ENCODE measurements at places on chromosomes 7 and 10. TPM values are rescaled to one million over a fixed set of nuclear protein-coding genes. Genes with fewer than 3 reads are reported as not detected.

DNA sequence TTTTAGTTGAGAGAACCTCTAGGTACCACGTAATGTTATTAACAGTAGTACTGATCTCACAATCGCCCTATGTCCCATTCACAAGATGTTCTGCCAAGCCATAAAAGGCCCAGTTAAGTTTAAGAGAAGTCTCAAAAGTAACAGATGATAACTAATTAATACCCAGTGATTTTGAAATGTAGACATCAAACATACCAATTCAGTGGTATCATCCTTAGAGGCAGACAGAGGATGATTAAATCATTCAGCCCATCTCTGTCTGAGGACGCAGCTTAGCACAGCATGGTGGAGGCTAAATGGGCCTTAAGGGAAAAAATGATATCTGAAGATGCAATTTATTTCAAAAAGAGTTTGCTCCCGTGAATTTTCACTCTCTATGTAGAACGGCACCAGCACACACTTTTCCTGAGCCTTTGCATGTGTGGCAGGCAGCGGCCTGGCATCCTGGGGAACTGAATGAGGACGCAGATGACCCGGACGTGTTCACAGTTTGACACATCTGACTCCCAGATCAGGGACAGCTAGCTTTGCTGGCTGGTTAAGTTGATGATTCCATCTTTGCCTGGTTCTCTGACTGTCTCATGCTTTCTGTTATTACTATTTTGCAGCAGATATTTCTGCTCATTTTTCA, 13.4 kb downstream of the EGFR start:
- DNase-seq: no peak

- DNase-seq: no peak
These were observed 6.3 kb downstream of the RAPGEF5 start for GRCh38 chr7:22350466-22351328.

GRCh38 chr7:772392-772791, 45.3 kb upstream of the PRKAR1B start:
- DNase-seq: no peak

- no peak for DNase-seq
These were observed 86.5 kb downstream of the UBE2H start for GRCh38 chr7:129866251-129866650.

GRCh38 chr10:35735412-35735811, 93.3 kb upstream of the FZD8 start:
- no peak for DNase-seq

DNA sequence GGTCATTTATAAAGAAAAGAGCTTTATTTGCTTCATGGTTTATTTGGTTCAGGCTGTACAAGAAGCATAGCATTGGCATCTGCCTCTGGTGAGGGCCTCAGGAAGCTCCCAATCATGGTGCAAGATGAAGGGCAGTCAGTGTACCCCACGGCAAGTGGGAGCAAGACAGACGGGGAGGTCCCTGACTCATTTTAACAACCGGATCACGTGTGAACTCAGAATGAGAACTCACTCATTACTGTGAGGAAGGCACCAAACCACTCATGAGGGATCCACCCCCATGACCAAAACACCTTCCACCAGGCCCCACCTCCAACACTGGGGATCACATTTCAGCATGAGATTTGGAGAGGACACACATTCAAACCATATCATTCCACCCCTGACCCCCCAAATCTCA, 15.7 kb upstream of the CRYGN start:
- DNase-seq: no peak

- DNase-seq: no peak
These were observed 13.1 kb upstream of the TRDMT1 start for GRCh38 chr10:17214526-17214925.

DNA sequence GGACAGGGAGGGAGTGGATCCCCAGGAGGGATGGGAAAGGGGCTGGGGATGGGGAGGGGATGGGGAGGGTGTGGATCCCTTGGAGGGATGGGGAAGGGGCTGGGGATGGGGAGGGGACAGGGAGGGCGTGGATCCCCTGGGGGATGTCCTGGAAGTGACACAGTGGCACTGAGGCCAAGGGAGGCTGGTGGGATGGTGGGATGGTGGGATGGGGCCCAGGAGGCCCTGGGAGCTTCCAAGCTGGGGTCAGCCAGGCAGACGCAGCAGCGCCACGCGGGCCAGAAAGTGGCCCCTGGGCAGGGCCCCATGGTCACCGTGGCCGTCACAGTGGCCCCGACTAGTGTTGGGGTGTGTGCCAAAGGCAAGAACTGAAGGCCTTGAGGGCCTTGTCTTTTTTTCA, 67.8 kb downstream of the INPP5A start:
- DNase-seq: no peak

GRCh38 chr10:127344346-127344745, 148.0 kb upstream of the INSYN2A start:
- DNase-seq: no peak

DNA sequence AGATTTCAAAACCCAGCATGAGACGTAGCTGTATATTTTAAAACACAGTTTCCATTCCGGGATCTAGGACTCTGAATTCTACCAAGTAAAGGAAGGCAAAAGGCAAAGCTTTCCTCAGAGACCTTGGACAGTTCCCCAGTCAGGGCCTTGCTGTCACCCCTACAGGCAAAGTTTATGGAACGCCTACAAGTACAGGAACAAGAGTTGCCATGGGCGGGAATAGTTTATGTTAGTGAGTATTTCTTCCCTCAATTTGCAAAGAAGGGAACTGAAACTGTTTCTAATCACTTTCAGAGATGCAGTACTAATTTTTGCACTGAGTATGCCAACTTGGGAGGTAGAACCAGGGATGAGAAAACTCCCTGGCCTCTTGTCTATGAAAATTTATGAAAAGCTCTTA, 68.2 kb upstream of the LRGUK start:
- no peak for DNase-seq

DNA sequence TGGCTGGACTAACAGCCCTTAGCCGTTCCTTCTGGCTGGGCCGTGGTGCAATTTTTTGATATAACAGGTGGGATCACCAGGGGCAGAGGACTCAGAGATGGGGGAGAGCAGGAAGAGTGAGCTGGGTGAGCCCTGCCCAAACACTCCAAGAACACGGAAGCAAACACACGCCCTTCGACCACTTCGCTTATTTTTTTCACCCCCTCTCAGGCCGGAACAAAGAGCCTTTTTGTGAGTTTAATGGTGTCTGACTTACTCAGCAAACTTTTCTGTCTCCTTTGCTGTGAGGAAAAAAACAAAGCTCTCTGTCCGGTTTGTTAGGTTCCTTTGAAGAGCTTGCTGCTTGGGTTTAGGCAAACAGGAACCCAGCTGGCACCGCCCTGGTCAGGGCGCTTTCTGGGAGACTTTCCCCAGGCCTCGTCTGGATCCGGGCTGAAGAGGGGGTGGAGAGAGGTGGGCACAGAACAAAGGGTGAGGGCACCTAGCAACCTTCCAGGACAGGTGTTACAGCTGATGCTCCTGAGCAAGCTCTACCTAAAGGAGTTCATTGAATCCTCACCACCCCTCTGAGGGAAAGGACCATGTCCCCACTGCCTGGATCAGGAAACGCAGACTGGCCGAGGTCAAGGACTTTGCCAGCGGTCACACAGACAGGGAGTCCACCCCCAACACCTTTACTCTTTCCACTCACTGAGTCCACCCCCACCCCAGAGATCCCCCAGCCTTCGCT, 23.3 kb downstream of the CALML3 start:
- peak; percentile 86 for DNase-seq

DNA sequence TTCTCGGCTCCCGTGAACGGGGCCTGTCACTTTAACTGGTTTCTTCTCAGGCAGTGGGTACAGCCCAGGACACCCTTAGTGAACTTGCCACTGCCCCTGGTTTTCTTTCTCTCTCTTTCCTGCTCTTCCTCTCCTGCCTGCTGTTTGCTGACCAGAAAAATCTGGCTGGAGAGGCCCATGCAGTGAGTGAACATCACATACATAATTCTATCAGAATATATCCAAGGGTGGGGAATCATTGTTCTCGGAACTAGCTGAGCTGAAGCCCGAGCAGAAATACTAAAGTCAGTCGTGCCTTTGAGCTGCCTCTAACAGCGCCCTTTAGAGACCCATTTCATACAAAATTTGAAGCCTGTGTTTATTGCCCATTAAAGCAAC, 501.5 kb upstream of the GALNT17 start:
- no peak for DNase-seq

- DNase-seq: peak; percentile 44
These were observed 10.7 kb upstream of the SLIT1 start for GRCh38 chr10:97196223-97197029.

- no peak for DNase-seq
These were observed 13.2 kb upstream of the AQP1 start for GRCh38 chr7:30898411-30898810.

DNA sequence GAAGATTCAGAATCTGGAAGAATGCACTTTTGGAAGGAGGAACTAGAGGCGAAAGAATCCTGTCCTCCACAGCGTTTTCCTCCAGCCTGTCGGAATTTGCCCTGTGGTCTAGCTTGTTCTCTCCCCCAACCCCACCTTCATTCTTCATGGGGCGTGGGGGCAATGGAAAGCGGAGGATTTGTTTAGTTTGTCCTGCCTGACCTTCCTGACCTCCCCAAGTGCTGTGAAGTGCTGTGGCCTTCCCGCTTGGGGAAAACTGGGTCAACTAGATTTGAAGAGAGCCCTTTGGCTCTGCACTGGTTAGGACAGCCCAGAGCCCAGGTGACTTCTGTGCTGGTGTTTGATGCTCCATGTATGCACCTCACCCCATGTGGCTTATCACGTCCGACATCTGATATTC, 49.1 kb downstream of the GATA3 start:
- DNase-seq: no peak

GRCh38 chr7:45387837-45388236, 186.3 kb upstream of the ADCY1 start:
- DNase-seq: no peak

DNA sequence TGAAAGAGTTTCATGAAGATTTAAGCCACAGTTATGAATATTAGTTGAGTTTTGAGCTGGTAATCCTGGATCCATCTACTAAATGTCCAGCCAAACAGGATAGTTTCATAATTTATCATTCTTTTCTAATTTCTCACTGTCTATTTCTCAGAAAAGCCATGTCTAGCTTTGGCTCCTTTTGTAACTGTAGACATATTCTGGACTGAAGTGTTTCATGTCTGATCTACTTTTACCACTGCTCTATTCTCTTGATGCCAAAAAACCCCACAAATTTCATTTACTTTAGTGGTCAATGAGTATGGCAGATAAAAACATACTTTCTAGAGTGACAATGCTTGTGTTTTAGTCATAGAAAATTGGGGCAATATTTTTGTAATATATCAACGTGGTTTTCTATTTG, 61.2 kb downstream of the ICA1 start:
- DNase-seq: no peak

DNA sequence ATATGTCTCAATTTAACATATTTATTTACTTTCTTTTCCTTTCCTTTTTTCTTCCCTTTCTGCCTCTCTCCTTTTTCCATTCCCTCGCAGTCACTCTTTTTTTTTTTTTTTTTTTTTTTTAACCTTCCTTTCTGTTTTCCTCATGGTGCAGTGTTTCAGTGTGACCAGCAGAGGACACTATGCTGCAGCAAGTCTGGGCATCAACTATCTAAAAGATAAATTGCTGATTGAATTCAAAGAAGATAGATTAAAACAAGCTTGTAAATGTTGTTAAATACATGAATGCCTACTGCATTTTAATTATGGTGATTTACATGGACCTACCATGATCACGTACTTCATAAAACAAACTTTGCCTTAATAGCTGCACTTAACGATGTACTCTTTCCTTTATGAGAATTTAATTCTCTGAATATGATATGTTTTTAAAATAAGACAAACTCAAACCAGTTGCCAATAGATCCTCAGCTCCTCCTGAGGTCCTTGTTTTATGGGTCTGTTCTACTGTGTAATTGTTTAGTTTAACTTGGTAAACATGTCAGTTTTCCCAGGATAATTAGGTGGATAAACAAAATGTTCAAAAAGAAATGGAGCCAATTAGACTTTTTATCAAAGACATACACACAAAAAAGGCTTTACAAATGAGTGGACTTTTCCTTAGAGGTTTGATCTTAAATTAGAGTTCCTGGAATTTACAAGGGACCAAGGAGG, 101.0 kb upstream of the AGR3 start:
- DNase-seq: peak; percentile 52

GRCh38 chr7:26531926-26532325, 240.3 kb downstream of the SNX10 start:
- DNase-seq: no peak

GRCh38 chr10:2111965-2112364, 374.6 kb upstream of the ADARB2 start:
- no peak for DNase-seq

DNA sequence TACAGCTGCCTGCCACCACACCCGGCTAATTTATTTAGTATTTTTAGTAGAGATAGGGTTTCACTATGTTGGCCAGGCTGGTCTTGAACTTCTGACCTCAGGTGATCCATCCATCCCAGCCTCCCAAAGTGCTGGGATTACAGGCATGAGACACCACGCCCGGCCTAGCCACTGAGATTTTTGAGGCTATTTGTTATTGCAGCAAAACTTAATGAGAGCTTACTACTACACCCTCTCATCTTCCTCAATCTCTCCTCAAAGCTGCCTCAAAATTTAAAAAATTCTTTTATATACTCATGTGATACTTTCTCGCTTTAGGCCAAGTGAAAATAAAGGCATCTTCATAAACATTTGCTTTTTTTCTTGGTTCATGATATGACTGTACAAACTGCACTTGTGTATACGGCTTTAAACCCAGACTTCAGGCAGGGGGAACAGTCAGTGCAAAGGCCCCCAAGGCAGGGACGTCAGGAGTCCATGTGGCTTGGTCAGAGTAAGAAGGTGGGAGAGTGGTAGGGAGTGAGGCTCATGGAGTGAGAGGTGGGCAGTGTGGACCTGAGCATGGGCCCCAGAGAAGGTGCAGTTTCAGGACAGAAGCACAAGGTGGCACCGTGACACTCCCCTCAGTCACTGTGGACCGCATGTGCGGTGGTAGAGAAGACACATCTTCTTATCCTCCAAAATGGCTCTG, 55.5 kb downstream of the SYPL1 start:
- DNase-seq: peak; percentile 73

DNA sequence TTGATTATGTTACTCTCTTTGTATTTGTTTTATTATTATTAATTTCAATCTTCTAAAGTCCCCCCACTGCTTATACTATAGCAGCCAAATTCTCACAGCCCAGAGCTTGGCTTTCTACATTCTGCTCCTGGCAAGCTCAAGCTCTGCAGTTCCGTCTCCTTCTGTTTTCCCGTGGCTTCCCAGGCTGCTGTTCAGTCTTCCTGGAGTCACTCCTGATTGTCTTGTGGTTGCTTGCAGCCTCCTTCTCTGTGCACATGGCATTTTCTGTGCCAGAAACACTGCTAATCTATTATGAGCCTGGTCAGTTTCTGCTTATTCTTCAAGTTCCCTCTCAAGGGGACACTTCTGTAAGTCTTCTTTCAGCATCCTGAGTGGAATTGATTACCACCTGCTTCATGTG, 533.7 kb upstream of the IGFBP3 start:
- DNase-seq: no peak

Gene COX19
- total RNA-seq: 37.4 TPM

Gene DMTF1
- 58.3 TPM for total RNA-seq

Gene PARD3
- 62.4 TPM for total RNA-seq

Gene ADAMTS14
- 0.12 TPM for total RNA-seq

Gene PPP1R9A
- 17.9 TPM for total RNA-seq

Gene KCND2
- 1.2 TPM for total RNA-seq

Gene TAS2R41
- not detected for total RNA-seq

Gene HOXA9
- 2.5 TPM for total RNA-seq

Gene TRIM73
- 1.7 TPM for total RNA-seq

Gene GPR26
- not detected for total RNA-seq

Gene RAB19
- total RNA-seq: 4.7 TPM

Gene ABCB4
- not detected for total RNA-seq

Gene COL28A1
- total RNA-seq: 3.2 TPM

Gene SPDYE8
- total RNA-seq: not detected

Gene ASB15
- not detected for total RNA-seq

Gene SLC37A3
- total RNA-seq: 65.2 TPM

Gene FXYD4
- not detected for total RNA-seq

Gene CFAP46
- not detected for total RNA-seq
